ENCODE measurements at places on chromosomes 4 and X.

DNA sequence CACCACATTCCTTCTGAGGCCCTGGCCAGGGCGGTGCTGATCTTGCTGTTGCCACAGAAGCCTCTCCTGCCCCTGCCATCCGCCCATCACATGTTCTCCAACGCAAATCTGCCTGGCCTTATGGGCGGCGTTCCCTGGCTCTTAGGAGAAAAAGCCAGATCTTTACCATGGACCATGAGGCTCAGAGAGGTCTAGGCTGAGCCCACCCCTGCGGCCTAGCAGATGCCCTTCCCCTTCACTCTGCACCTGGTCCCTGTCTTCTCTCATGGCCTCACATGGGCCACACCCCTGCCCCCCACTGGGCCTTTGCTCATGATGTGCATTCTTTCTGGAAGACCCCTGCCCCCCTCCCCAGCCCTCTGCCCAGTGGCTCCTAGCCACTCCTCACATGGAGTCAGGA lies 78.5 kb downstream of the CRMP1 start:
- no peak for DNase-seq

GRCh38 chr4:169404960-169405359 lies 134.2 kb upstream of the SH3RF1 start:
- no peak for DNase-seq

DNA sequence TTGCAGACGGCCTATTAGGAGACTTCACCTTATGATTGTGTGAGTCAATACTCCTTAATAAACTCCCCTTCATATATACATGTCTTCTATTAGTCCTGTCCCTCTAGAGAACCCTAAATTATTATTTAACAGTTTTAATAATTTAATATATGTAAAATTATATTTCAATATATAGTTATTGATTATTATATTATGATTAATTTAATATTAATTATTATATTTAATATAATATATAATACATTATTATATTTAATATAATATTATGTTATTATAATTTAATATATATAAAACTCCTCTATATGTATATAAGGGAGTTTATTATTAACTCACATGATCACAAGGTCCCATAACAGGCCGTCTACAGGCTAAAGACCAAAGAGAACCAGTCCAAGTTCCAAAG lies 533.2 kb downstream of the ARAP2 start:
- no peak for DNase-seq

- no peak for DNase-seq
These were observed 260.7 kb upstream of the GIMD1 start for GRCh38 chr4:106629268-106629625.

- DNase-seq: peak; percentile 52
These were observed 15.5 kb downstream of the P2RY8 start for GRCh38 chrX:1521459-1521956.

GRCh38 chr4:40283413-40283812 lies 51.7 kb upstream of the CHRNA9 start:
- peak; percentile 37 for DNase-seq

DNA sequence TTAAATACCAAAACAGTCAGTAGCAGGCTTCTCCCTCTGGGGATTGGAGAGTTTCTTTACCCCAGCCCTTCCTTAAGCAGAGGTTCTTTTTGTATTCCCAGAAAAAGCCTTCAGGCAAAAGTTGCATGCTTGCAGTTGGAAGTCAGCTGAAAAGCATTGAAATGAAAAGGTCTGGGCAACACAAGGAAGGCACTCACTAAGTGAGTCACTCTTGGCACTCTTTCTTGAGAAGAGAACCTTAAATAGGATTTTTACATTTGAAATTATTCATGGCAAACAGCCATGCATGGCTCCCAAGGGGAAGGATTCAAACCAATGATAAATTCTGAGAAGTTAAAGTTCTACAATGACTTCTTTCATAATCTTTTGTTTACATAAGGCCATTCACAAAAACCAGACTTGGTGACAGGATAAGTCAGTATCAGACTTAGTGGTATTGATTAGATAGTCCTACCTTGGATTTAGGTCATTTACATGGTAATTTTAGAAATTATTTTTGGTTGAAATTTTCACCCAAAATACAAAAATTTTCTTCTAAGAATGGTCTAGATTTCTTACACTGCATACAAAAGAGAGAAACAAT lies 2068.9 kb downstream of the PCDH7 start:
- no peak for DNase-seq

DNA sequence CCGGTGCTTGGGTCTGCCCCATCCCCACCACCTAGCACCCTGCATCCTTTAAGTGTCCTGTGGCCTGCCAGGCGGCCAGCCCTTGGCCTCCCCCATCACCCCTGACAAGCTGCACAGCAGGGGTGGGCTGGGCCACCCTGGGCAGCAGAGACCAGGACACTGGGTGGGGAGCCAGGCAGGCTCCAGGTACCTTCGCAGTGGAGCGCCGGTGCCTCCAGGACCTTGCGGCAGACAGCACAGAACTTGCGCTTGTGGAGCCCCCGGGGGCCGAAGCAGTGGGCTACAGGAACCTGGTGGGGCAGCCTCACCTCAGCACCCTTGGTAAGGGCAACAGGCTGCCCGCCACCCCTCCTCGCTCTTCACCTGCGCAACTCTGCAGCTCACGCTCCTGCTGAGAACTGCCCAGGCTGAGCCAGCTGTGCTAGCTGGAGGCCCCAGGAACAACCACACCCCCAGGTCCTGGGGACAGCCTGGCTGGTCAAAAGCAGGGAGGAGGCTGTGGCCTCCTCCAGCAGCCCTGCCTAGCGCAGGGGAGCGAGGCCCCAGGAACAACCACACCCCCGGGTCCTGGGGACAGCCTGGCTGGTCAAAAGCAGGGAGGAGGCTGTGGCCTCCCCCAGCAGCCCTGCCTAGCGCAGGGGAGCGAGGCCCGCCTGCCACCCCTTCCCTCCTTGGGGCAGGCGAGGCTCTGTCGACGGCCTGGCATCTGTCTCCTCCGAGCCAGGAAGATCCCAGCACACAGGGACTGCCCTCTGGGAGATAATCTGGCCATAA lies 4.6 kb downstream of the DGKQ start:
- no peak for DNase-seq

- DNase-seq: peak; percentile 22
These were observed 323.6 kb downstream of the BCOR start for GRCh38 chrX:39773923-39774773.

DNA sequence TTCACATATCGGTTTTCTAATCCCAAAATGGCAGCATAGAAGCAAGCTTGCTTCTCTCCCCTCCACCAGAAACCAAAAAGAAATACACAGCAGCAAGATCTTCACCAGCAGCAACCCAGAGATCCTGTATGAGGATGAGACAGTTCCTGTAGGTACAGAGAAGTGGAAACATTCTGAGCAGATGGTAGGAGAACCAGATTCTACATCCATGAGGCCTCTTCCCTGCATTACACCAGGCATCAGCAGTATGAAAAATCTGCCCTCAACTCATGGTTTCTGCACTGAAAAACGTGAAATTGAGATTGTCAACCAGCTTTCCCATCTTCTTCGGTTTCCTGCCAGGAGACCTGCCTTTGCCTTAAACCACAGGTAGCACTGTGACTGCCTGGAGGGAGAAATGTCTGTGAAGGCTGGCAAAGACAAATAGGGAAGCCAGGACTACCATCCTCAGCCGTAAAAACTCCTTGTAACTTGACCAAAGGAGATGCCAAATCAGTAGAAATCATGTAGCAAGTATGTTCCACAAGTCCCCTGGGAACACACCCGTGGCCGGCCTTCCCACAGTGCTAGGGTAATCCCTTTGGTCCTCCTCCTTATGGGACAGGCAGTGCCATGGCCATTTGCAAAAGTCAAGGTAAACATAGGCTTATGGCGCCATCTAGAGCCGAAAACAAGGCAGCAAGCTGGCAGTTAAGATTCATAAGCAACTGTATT lies 24.0 kb upstream of the MTHFD2L start:
- peak; percentile 17 for DNase-seq

DNA sequence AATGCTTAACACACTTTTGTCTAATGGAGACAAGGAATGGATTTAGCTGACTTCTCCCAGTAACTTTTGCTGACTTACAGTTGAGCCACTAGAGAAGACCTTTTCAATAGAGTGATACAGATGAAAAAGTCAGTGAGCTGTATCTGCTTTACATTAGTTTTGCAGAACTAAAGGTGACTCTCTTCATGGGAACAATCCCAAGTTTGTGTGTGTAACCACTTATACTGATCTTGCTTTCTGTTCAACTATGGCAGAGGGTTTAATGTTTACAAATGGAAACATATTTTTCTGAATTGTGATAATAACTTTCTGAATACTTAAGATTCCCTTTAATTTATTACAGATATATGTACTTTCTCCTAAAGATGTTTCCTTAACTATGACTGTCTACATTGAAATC lies 182.6 kb upstream of the PUDP start:
- no peak for DNase-seq

DNA sequence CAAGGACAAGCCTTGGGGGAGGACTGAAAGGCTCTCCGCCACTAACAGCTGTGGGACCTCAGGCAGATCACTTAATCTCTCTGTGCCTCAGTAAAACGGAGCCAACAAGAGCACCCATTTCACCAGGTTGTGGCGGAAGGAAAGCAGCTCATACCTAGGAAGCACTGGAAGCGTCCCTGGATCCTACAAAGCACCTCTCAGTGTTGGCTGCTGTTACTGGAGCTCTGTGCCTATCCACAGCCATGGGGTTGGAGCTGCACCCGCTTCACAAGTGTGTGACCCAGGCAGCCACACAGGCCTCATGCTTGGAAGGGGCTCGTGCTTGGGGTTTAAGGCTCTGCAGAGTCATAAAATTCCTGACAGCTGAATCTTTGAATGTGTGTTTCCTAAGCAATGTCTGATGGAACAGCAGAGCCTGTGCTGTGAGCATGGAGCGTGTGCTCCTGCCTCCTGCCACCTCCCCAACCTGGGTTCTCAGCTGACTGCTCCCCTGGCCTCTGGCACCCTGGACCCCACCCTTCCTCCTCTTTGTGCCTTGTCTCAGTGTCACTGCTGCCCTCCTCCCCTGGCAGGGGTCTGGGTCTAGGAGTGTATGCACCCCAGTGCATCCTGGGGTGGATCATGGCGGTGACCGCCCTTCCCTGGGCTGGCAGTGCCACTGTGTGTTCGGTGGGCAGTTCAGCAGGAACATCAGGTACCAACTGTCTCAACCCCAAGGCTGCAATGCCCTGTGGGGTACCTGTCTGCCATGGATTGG lies 14.4 kb upstream of the MAN2B2 start:
- DNase-seq: no peak

- no peak for DNase-seq
These were observed 108.2 kb upstream of the GPR34 start for GRCh38 chrX:41580423-41581064.

DNA sequence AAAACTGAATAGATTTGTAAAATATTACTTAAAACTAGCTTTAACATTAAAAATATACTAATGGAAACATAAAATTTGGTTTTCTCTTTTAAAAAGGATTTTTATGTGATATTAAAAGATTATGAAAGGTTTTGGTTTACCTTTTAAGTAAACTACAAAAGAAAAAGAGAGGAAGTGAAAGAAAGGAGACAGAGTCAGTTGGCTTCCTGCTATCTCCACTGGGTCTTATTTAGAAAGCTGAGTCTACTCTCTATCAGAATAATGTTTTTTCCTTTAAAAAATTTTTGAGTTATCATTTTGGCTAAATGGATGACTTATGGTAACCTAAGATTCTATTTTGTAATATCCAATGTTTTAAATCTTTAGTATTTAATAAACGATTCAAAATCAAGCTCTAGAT lies 21.6 kb upstream of the ATP8A1 start:
- DNase-seq: no peak

GRCh38 chr4:124803641-124804040 lies 91.1 kb upstream of the ANKRD50 start:
- no peak for DNase-seq

GRCh38 chrX:136266828-136267227 lies 15.6 kb upstream of the MAP7D3 start:
- DNase-seq: no peak

DNA sequence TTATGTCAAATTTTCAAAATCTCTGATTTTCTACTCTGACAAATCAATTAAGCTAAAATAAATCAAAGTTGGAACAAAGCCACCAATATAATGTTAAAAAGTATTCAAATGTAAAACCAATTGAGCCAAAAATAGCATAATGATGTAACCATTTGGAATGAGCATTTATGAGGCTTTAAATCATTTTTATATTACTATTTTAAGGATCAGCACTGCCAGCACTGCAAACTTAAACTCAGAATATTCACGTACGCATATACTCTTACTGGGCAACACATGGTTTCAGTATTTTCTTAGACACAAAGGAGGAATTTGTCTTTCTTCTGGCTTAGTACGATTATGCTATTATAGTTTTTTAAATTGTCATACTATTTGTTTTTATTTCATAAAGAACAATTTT lies 52.2 kb downstream of the AFAP1 start:
- DNase-seq: no peak

GRCh38 chr4:125049711-125050110 lies 265.0 kb upstream of the FAT4 start:
- no peak for DNase-seq

GRCh38 chrX:135890087-135890585 lies 3.1 kb downstream of the CT45A10 start:
- DNase-seq: no peak

GRCh38 chr4:184782731-184783373 lies 42.9 kb downstream of the ACSL1 start:
- DNase-seq: no peak

- DNase-seq: no peak
These were observed 1114.6 kb upstream of the AGA start for GRCh38 chr4:178556796-178557195.

DNA sequence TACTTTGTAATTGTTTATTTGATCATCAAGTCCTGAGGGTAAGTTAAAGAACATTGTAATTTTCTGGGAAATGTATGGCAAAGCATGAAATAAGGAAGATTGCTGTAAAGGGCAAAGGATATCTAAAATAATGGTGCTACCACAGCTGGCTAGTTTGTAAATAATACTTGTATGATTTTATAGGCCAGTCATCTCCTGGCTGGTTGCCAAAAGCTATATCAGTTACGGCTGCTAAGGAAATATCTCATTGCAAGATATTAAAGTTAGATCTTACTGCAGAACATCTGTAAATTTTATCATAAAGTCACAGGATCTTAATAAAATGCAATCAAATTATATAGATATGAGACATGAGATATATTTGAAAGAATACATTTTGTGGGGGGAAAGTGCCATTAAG lies 150.8 kb upstream of the CXCL13 start:
- DNase-seq: no peak

- DNase-seq: no peak
These were observed 30.3 kb downstream of the TMPRSS11A start for GRCh38 chr4:67933038-67933437.

DNA sequence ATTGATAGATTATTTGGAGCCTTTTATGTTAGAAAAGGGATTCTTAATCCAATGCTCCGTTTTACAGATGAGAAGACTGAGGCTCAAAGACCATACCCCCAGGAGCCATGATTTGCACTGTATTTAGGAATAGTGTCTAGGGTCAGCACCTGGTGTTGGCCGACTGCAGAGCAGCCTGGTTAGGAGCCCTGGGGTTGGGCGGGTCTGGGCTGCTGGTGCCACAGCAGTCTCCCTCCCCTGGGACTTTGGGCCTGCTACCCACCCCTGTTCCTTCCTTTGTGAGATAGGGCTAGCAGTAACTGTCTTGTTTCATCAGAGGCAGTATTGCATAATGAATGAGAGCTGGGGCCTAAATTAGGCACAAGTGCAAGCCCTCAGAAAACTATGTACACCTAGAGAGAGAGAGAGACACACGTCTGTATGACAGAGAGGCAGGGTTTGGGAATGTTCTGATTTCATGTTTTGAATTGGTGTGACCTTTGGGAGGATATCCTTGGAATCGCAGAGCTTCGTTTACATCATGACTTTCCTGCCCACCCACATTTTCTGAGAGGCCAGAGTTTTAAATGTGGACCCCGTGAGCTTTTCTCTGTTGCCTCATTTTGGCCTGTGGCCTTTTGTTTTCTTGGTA lies 111.7 kb downstream of the PTTG2 start:
- DNase-seq: no peak

GRCh38 chr4:156956359-156956758 lies 15.2 kb downstream of the PDGFC start:
- no peak for DNase-seq

Measured in activated CD4-positive, alpha-beta T cell treated with anti-CD3 and anti-CD28 coated beads, Interleukin-2, amount 50 U/mL, for 1 hour (primary cell).